ENCODE measurements at places on chromosomes 2 and 18.

DNA sequence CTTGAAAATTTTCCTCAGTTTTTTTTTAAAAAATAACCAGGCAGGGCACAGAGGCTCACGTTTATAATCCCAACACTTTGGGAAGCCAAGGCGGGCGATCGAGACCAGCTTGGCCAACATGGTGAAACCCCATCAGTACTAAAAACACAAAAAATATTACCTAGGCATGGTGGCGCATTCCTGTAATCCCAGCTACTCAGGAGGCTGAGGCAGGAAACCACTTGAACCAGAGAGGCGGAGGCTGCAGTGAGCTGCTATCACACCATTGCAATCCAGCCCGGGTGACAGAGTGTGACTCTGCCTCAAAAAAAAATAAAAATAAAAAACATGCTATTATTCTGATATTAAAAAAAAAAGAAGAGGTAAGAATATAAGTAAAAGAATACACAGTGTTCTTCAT is 191.0 kb downstream of the ZEB2 start:
- DNase-seq, result no peak

- DNase-seq, result no peak
Measured at GRCh38 chr2:142687509-142687908, 190.0 kb upstream of the KYNU start.

- DNase-seq, result no peak
Measured at GRCh38 chr18:28728891-28729290, 552.0 kb upstream of the CDH2 start.

GRCh38 chr2:169118060-169118459 is 48.7 kb downstream of the DHRS9 start:
- DNase-seq, result no peak

DNA sequence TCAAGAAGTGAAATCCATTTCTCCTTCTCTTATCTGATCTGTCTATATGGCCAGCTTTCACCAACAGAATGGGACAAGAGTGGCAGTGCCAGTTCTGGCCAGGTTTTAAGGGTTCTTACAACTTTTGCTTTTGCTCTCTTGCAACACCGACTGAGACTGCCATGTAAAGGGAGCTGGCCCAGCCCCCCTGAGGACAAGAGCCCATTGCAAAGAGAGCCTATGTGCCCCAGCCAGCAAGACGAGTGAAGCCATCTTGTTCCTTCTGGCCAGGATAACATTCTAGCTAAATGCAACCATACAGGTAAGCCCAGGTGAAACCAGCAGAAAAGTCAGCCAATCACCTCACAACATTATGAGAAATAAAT is 101.0 kb upstream of the RND3 start:
- no peak for DNase-seq

DNA sequence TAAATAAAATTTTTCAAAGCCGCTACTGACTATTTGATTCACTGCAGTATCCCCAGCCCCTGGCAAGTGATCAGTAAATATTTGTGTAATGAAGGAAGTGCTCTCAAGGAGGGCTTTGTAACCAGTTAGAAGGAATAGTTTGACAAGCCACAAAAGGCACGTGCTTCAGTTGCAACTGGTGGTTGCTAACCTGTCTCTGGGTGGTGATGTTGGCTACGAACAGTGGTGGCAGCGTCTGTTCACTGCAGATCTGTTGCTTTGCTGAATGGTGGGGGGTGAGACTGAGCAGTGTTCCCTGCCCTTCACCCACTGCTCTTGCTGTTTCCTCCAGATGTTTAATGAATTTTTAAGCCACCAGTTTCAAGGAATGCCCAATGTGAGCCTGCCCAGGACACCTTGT is 73.9 kb upstream of the SIX2 start:
- no peak for DNase-seq

GRCh38 chr2:182962641-182963040 is 75.6 kb downstream of the NCKAP1 start:
- no peak for DNase-seq

GRCh38 chr2:124186801-124187200 is 161.7 kb downstream of the CNTNAP5 start:
- no peak for DNase-seq

DNA sequence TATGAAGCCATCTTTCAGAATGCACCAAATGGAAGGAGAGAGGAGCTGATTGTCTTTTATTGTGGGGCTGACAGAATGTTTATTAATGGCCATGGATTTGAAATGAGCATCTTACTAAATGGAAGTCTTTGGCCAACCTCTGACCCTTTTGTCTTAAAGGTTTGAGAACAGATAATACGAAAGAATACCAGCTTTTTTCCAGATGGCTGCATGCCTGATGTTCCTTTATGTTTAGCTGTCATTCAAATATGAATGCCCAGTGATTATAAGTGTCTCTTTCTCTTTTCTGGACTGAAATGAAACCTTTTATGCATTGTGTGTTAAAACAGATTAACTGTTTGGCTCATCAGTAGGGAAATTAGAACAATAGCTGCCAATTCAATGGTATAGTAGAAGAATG is 46.0 kb downstream of the PARD3B start:
- no peak for DNase-seq

GRCh38 chr18:51188024-51188701 is 9.3 kb downstream of the MEX3C start:
- no peak for DNase-seq

- no peak for DNase-seq
Measured at GRCh38 chr2:101912545-101912944, 79.2 kb upstream of the IL1R2 start.

DNA sequence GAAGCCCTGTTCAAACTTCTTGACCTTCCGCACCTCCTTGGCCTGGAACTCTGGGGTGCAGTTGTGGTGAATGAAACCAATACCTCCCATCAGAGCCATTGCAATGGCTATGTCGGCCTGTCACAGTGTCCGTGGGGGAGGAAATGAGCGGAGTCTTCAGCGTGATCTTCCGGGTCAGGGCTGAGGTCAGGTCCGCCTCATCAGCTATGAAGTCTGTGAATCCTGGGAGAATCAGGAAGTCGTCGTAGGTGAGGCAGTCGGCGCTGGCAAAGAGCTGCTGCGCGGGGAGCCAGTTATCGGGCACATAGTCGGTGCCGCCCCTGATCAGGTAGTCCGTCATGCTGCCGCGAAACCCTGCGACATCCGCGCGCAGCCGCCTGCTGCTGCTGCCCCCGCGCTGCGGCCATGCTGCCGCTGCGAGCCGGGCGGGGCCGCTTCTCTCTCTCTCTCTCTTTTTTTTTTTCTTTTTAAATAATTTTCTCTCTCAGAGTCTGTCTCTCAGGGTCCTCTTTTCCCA is 154.1 kb upstream of the ZSWIM2 start:
- DNase-seq, result no peak

GRCh38 chr2:178374865-178375264 is 76.1 kb downstream of the PRKRA start:
- DNase-seq, result no peak

DNA sequence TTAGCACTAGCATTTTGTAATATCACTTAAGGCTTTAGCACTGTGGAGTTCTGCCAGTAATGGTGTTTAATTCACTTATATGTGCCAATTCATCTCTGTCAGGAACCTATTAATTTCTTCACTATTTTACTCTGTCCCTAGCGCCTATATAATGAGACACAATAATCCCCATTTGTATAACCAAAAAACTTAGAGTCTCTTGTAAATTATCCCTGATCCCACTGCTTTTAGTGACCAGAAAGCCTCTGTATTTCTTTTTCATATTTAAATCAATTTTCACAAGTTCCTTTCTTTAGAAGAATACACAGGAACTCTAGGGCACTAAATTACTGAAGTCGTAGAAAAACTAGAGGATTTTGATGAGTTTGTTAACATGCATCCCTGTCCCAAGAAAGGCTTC is 242.7 kb upstream of the NRP2 start:
- DNase-seq, result no peak

- no peak for DNase-seq
Measured at GRCh38 chr2:70161069-70161534, 29.7 kb downstream of the C2orf42 start.

DNA sequence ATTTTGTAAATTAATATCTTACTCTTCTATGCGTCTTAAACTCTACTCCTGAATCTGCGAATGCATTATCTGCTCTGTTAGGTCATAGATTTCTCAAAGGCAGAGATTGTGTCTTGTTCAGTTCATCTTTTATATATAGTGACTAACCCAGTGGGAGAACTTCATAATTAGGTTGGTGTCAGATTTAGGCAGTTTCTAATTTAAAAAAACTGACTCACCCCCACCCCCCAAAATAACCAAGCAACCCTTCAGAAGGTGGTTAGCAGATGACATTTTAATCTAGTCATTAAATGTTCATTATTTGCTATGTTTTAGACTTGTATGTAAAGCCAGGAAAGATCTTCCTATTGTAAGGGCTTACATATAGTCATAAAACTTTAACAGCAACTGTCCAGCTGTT is 10.4 kb downstream of the SERPINB12 start:
- DNase-seq, result no peak

GRCh38 chr18:43068781-43069180 is 46.7 kb downstream of the RIT2 start:
- DNase-seq, result no peak

All from C1 segment of cervical spinal cord (tissue), 14 donors.